Keratinocyte (primary cell): ENCODE measurements at places on chromosomes 1 and 21.
A peak's percentile ranks its signal among the peaks of the same experiment; 100 is the strongest.

DNA sequence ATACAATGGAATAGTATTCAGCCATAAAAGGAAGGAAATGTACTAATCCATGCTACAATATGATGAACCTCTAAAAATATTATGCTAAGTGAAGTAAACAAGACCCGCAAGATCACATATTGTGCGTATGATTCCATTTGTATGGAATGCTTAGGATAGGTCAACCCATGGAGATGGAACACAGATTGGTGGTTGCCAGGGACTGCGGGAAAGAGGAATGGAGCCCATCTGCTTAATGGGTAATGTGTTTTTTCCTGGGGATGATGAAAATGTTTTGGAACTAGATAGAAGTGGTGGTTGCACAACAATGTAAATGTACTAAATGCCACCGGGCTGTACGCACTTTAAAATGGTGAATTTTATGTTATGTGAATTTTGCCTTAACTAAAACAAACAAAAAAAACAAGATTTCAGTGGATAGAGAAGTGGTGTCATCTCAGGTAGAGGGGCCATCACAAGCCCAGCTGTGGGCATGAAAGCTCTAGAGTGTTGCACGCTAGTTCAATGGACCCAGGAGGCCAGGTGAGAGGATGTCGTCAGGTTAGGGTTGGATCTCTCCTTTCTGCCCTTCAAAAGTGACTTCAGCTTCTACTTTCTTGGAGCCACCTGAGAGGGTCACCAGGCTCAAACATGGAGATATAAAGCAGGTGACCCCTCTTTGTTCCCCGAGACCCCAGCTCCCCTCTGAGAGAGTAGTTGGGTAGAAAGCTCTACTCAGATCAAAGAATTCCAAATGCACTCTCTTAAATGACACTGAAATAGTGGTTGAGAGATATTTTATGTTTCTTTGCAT lies 2.5 kb downstream of the C1orf115 start:
- peaks cover 16% of the 10 kb centered on the region for H3K27me3 ChIP-seq
- peaks cover 6% of the 10 kb centered on the region for H3K4me1 ChIP-seq
- H3K36me3 ChIP-seq: no peaks in the 10 kb centered on the region
- no peak for DNase-seq
- no peak overlapping the region for H3K4me3 ChIP-seq

- H3K4me3 ChIP-seq: no peak overlapping the region
- no peaks in the 10 kb centered on the region for H3K27me3 ChIP-seq
- no peaks in the 10 kb centered on the region for H3K4me1 ChIP-seq
- H3K27ac ChIP-seq: no peak overlapping the region
- H3K36me3 ChIP-seq: no peaks in the 10 kb centered on the region
- peak; percentile 25 for DNase-seq
Measured at GRCh38 chr1:64823691-64824476, 79.0 kb downstream of the RAVER2 start.

DNA sequence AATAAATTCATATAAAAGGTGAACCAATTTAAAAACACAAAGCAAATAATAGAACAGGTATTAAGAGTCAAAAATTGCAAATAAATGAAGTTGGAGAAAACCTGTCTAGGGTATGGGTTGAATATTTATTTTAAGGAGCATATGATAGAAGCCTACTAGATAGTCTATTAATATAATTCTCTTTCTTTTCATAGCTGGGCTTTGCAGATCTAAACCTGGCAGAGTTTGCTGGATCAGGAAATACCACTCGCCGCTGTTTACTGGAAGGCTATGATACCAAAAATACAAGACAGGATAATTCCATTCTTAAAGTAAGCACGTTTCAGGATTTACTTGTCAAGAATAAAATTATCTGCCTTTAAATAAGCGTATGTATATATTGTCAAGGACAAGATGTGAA lies 48.9 kb downstream of the HENMT1 start:
- DNase-seq: no peak
- H3K4me1 ChIP-seq: no peaks in the 10 kb centered on the region
- no peaks in the 10 kb centered on the region for H3K36me3 ChIP-seq

GRCh38 chr1:160624464-160624863 lies 22.4 kb downstream of the SLAMF1 start:
- no peaks in the 10 kb centered on the region for H3K4me1 ChIP-seq
- H3K36me3 ChIP-seq: no peaks in the 10 kb centered on the region
- no peak for DNase-seq
- peaks cover 10% of the 10 kb centered on the region for H3K27me3 ChIP-seq

DNA sequence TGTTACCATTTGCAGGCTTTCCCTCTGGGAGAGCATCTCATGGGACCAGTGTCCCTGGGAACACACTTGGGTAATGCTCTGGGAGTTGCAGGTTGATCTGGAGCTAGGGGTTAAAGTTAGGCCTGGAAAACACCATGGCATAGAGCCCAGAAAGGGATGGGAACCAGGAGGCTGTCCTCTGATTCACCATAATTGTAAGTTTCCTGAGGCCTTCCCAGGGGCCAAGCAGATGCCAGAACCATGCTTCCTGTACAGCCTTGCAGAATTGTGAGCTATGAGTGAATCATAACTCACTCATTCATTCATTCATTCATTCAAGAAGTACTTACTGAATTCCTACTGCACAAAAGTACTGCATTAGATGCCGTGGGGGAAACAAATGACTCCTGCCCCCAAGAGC lies 50.0 kb downstream of the LACTBL1 start:
- no peak for DNase-seq
- peaks cover 3% of the 10 kb centered on the region for H3K27me3 ChIP-seq

DNA sequence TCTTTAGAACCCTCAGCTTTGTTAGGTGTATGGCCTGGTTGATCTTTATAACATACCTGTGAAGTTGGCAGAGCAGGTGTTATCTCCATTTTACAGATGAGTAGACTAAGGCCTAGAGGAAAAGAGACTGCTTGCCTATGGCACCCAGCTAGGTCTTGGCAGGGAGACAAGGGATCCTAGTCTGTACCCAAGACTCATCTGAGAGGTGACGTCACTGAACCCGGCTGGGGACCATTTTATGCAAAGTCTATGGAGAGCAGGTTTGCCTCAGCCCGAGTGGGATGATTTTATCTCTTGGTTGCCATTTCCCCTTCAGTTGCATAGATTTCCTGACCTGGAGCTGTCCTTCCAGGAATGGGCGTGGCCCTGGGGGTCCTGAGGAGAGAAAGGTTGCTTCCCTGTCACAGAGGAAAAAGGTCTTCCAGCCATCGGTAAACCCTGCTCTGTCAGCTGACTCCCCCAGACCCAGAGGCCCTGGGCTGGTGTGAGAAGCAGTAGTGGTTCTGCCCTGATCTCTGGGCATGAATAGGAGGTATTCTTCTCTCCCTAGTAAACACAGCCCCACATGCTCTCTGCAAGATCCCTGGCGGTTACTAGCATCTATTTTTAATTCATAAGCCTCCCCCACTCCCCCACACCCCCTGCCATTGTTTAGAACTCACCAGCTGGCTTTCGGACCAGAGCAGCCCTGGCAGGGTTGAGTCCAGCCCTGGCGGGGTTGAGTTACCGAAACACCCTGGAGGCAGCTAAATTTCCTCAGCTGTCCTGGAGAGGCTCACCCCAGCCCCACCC lies 19.6 kb downstream of the TMCC2 start:
- H3K36me3 ChIP-seq: no peaks in the 10 kb centered on the region
- no peaks in the 10 kb centered on the region for H3K27me3 ChIP-seq
- no peaks in the 10 kb centered on the region for H3K4me1 ChIP-seq
- no peak overlapping the region for H3K4me3 ChIP-seq
